ENCODE measurements at places on chromosomes 4 and X.

DNA sequence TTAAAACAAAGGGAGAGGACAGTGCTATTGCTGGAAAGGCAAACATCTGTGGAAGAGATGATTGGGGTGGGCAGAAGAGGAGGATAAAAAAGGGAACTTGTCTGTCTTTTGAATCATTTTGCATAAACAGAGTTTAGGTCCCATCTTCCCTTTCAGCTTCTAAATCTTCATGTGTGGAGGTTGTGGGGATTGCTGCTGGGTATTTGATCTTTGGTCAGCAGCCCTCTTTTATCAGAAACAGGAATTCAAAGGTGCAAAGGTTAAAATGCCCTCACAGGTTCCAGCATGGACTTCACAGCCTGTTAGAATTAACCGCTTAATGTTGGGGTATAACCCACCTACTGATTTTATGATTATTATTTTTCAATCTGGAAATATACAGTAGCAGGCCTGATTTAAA, 39.5 kb upstream of the TMEM154 start:
- DNase-seq = no peak

DNA sequence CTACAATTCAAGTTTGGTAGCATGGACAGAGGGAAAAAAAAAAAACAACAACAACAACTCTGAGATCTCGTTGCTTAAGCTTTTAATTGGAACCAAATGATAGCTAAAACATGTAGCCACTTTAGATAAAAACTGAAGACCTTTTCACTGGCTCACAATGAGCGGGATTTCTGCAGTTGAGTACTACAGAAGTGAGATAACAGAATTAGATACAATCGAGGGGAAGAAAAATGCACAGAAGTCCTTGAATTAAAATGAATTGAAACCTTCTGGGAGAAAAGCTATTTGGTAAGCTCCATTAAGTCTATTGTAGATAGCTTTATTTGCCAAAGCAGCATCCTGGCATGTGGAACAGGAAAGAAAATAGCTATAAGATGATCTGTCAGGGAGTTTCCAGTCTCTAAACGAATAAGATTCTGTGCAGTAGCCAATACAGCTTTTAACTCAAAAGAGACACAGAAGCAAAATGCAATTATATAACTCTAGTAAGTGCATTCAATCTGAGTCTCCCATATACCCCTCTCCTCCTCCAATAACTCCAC, 248.5 kb downstream of the ENOX2 start:
- no peak for DNase-seq

DNA sequence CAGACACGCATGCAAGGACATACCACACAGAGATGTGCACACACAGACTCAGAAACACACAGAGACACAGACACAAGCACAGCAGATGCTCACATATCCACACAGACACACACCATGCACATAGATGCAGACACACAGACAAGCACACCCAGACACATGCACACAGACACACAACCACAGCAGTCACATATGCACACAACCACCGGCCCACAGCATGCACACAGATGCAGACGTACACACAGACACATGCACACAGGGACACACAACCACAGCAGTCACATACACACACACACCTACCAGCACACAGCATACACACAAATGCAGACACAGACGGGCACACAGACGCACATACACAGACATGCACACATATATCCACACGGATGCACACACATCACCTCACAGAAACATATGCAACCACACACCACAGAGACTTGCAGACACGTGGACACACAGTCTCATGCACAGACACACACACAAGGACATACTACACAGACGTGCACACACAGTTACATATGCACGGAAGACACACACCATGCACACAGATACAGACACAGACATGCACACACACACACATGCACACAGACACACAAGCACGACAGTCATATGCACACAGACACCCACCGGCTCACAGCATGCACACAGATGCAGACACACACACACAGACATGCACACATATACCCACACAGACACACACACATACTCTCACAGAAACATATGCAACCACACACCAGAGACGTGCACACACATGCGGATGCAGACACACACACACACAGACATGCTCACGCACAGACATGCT, 25.2 kb upstream of the SLC25A6 start:
- DNase-seq = no peak

- no peak for DNase-seq
These were observed 26.2 kb upstream of the TMEM192 start for GRCh38 chr4:165138843-165139242.

DNA sequence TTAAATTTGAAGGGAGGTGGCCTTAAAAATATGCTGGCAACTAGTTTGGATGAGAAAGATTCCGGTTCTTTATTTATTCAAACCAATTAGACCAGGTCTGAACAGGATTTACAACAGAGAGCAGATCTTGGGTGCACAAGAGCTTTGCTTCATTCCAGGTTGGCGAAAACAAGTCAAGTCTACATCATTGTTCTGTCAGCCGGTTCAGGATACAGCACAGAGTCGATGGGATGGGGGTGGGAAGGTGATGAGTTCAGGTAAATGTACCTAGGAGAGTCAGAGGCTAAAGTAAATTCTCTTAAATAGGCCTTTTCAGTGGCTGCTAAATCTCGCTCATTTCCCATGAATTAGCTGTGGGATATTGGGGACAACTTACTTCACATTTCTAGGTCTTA, 882 bp upstream of the STIM2 start:
- DNase-seq = no peak

Measured in left renal cortex interstitium (tissue), 4 donors.